NCI-H1092 (cell line): ENCODE measurements at places on chromosomes 1 and 21.

- DNase-seq = no peak
Observed at GRCh38 chr1:34906756-34907155, 22.7 kb downstream of the DLGAP3 start.

- no peak for DNase-seq
Observed at GRCh38 chr1:44543786-44544185, 130.5 kb downstream of the TMEM53 start.

DNA sequence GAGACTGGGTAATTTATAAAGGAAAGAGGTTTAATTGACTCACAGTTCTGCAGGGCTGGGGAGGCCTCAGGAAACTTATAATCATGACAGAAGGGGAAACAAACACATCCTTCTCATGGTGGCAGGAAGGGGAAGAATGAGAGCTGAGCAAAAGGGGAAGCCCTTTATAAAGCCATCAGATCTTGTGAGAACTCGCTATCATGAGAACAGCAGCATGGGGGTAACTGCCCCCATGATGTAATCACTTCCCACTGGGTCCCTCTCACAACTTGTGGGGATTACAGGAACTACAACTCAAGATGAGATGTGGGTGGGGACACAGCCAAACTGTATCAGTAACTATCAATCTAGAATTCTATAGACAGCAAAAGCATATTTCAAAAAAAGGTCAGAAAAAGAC, 64.7 kb upstream of the ACTRT2 start:
- DNase-seq = no peak

GRCh38 chr1:51234721-51235425, 1.2 kb upstream of the RNF11 start:
- peak; percentile 77 for DNase-seq

DNA sequence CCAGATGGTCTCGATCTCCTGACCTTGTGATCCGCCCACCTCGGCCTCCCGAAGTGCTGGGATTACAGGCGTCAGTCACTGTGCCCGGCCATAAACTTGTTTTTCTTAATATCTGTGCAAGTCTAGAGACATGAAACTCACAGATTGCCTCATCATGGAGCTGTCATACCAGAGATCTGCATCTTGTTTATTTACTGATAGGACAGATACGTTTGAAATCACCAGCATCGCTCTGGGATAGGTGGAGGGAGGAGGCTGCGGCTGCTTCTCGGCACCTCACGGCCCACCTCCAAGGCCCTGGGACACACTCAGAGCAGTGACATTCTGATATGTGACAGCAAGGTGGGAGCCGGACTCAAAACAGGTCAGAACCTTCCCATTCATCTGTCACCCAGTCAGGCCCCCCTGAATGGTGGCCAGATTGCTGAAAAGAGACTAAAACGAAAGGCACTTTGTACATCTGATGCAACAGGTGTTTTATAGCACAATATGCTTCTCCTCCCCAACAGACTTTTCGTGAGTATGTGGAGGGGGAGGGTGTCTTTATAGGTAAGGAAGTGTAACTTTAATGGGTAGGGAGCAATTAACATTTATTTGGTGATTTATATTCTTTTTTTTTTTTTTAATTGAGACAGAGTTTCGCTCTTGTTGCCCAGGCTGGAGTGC, 18.1 kb upstream of the LSM10 start:
- no peak for DNase-seq
